ENCODE measurements at places on chromosomes 4 and X. TPM values are rescaled to one million over a fixed set of nuclear protein-coding genes. Genes with fewer than 3 reads are reported as not detected.

GRCh38 chrX:8741981-8742380 is 10.0 kb upstream of the ANOS1 start:
- DNase-seq: no peak

DNA sequence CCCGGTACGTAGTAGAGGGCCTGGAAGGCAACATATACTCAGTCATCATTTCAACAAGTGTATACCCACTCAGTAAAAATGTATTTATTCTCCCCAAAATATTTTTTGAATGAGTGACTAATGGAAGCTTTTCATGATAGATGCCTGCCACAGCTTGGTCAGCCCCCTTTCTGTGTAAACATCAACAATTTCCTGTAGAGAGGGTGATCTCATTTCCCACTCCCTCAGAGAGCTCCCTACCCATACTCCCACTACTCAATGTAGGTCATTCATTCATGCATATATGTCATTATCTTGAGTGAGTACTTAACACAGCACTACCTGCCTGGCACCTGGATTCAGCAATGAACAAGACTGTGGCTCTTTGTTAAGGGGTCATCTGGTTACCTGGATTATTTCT is 81.9 kb downstream of the STK32B start:
- DNase-seq: no peak

DNA sequence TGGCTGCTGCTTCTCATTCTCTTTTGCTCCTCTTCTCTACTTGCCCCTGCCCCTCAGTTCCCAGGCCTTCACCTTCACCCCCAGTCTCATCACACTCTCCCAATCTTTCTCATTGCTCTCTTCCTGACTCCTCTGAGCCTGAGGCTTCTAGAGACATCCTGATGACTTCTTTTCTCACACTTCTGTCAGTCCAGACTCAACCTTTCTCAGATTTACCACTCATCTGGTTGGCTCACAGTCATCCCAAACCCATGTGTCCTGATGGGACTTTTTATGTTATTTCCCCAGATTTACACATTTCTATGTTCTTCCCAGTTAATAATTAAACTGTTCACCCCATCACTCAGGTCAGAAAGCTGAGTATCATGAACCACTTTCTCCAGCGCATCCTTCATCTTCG is 68.0 kb downstream of the TMA16 start:
- no peak for DNase-seq

The PLRG1 gene
- 77.3 TPM for polyA plus RNA-seq

The ADH4 gene
- 24.5 TPM for polyA plus RNA-seq

The TENM3 gene
- polyA plus RNA-seq: not detected
